ENCODE measurements at places on chromosomes 1 and 21.

GRCh38 chr21:14985306-14985705 lies 79.5 kb downstream of the NRIP1 start:
- DNase-seq = no peak

- DNase-seq = no peak
These were observed 124.8 kb downstream of the UBE2U start for GRCh38 chr1:64328193-64328592.

DNA sequence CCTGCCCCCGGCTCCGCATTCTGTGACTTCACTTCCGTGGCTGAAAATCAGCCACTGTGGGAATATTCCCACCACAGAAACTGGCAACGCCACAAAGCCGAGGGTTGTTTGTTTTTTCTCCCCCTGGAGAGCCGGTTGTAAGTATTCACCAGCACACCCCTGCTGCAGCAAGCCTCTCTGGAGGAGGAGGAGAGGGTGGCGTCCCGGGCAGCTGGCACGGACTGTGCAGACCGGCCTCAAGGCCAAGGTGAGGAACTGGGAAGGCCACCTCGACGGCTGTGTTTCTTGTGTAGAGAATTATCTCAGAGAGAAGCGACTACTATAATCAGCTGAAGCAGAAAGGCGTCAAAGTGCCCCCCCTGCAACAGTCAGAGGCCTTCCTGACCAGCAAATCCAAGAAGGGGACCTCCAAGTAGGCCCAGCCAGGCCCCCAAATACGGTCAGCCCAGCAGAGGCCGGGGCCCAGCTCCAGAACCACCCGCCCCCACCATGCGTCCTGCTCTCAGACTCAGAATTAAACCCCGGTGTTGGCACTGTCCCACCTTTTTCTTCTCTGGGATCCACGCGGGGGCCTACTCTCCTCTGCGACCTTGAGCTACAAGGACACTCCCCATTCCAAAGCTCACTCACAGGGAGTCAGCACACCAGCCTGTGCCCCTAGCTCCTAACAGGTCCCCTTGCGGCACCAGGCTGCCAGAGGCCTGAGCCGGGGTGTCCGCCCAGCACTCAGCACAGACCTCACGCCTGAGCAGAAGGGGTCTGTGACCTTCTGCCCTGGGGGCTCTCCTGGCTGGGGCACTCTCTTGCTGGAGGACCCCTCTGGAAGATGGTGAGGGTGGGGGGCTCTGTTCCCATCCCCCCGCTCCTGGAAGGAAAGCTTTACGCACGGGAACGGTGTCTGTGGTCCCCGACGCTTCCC lies 1.2 kb upstream of the SMIM1 start:
- no peak for DNase-seq

DNA sequence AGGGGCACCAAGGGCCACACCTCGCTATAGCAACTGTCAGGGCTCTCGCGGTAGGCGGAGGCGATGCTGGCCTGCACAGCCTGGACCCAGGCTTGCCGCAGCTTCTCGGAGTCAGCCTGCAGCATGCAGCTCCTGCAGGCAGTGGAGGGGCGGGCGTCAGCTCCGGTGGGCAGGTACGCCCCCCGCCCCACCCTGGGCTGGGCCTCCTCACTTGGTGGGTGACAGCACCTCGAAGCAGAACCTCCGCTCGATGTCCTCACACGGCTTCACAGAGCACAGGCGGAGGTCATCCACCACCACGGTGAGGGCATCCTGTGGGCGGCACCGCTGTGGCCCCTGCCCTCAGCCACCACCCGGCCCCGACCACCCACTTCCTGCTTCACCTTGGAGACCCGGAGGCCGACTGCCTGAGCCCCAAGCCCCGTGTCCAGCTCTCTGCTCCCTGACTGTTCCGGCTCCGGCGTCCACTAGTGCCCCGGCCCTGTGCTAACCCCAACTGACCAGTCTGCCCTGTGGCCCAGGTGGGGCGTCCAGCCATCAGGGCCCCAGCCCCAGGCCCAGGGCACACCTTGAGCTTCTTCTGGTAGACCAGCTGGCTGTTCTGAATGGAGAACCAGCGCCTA lies 9.8 kb downstream of the ACAP3 start:
- DNase-seq = no peak

- DNase-seq = peak; percentile 29
These were observed 44.5 kb downstream of the SLC22A15 start for GRCh38 chr1:116020668-116021272.

Measured in anterior cingulate cortex (tissue), 58 donors.